ENCODE measurements at places on chromosomes 3 and 15.

GRCh38 chr15:36782681-36783080 lies 203.3 kb downstream of the CDIN1 start:
- DNase-seq = no peak

GRCh38 chr3:170037463-170038433 lies at the start of gene GPR160:
Gene GPR160 (plus strand): TSS chr3:170037995. CDS start chr3:170083973, 45,978 bp downstream.
- DNase-seq = peak; percentile 44

- peak; percentile 15 for DNase-seq
Measured at GRCh38 chr3:160006282-160007163, 17.9 kb downstream of the IL12A start.

GRCh38 chr3:55521738-55522421 lies 34.8 kb upstream of the WNT5A start:
- no peak for DNase-seq

DNA sequence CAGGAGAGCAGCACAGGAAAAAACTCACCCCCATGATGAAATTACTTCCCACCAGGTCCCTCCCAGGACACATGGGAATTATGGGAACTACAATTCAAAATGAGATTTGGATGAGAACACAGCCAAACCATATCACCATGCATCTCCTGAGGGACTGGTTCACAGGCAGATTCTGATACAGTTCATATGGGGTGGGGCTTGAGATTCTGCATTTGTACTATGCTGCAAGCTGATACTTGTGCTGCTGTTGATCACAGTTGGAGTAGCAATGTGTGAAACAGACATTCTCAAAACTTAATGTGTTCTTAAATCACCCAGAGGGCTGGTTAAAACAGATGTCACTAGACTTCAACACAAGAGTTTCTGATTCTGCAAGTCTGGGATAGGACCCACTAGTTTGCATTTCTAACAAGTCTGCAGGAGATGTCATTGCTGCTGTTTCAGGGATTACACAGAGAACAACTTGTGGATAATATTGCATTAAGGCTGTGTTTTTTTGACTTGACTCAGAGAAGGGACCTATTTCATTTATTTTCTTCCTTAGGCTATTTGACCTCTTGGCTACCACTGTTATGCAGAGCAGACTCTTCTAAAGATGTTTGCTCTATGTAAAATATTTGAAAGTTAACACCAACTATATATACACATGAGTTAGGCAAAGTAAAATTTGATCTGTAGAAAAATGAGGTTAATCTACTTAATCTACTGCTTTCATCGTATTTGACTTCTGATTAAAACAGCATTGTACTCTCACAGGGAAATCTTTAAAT lies 194.2 kb upstream of the CNTN3 start:
- no peak for DNase-seq

GRCh38 chr3:89617706-89618105 lies 510.3 kb downstream of the EPHA3 start:
- DNase-seq = no peak

All from NCI-H1694 (cell line).